ENCODE measurements at places on chromosomes 7 and 10.

GRCh38 chr10:132290631-132291030, 17.1 kb downstream of the STK32C start:
- DNase-seq = no peak

GRCh38 chr7:88314061-88314491, 7.4 kb upstream of the STEAP4 start:
- DNase-seq = no peak

GRCh38 chr10:49276596-49276995, 22.4 kb upstream of the C10orf71 start:
- no peak for DNase-seq

DNA sequence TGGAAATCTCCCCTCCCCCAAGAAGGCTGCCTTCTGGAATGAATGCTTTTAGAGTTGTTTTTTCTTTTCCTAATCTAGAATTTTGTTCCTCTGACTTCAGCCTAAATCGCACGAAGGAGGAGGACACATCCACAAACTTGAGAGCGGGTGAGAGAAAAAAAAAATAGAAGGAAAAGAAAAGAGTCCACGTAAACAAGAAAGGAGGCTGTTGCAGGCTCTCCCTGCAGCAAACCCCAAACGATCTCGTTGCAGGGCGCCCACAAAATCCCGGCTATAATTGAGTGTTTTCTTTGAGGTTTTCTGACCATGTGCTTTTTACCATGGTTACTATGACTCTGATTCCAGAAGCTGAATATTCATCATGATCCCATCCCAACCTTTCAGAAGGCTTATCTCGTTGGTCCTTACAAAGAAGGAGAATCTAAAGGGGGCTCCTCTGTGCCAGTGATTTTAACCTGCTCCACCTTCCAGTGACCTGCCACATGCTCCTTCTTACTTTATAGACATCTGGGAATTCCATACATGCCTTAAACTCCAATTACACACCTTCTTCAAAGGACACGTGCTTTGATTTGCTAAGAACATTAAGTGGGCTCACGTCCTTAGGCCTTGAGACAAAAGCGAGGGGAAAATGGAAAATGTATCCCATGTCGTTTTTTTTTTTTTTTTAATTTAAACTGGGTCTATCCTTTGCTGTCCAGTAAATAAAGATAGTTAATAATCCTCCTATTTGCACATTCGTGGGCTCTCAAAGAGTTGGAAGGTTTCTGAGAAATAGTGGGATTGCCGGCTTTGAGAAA, 5.8 kb downstream of the TWIST1 start:
- DNase-seq = no peak

- DNase-seq = no peak
Measured at GRCh38 chr7:102028206-102028826, 210.9 kb downstream of the CUX1 start.

GRCh38 chr7:24716480-24717246, 40.6 kb downstream of the GSDME start:
- no peak for DNase-seq

- DNase-seq = no peak
Measured at GRCh38 chr10:99232360-99232999, 3.2 kb downstream of the HPSE2 start.

DNA sequence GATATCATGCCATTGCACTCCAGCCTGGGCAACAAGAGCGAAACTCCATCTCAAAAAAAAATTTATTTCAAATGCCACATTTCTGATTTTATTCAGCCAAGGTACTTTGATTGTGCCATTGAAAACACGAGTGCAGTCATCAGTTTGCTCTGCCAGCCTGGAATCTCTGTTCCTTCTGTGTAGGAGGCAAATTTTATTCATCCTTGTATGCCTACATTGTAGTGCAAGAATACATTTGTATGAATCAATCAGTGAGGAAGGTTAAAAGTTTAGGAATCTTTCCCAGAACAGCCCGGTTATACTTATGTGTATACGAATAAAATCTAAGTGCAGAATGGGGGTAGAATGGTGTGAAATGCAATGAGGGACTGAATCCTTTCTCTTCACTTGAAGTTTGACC, 886 bp upstream of the TET1 start:
- DNase-seq = no peak

GRCh38 chr10:68327889-68328786, 3.7 kb upstream of the HNRNPH3 start:
- peak; percentile 82 for DNase-seq

DNA sequence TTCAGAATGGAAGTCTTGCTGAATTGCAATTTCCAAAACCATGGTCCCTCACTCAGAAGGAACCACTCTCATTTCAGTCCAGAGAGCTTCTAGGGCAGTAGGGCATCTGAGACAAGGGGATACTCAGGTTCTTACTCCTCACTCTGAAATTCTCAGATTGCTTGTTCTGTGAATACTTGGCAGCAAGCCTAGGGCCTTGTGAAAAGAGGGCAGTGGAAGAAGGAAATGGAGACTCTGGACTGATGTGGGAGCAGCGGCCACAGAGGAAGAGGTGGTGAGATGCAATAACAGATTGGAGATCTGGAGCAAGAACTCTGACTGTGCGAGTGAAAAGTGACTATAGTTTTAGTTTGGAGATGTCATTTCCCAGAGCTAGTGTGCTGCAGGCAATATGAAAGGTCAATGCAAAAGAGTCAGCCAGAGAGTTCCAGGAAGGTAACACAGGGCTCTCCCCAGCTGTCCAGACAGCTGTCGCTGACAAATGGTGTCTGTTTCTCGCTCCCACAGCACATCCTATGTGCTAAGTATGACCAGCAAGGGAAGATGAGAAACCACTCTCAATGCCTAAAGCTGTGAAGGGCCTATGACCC, 291.6 kb upstream of the KIAA1217 start:
- no peak for DNase-seq

Measured in cardiac fibroblast (primary cell).